ENCODE measurements at places on chromosomes 5 and 9.

DNA sequence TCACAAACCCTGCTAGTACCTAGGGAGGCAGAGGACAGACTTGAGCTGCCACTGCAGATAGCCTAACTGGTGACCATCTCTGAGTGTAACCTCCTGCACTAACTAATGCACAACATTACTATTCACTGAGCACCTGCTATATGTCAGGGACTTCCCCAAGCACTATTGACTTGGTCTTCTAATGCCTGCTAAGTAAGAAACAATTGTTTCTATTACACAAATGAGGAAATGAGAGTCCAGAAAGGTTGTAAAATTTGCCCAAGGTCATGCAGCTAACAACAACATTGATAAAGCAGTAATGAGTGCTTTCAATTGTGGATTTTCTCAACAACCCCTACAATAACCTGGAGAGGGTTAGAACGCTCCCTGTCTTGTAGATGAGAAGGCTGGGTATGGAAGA lies 183.7 kb downstream of the ZNF462 start:
- DNase-seq = no peak

DNA sequence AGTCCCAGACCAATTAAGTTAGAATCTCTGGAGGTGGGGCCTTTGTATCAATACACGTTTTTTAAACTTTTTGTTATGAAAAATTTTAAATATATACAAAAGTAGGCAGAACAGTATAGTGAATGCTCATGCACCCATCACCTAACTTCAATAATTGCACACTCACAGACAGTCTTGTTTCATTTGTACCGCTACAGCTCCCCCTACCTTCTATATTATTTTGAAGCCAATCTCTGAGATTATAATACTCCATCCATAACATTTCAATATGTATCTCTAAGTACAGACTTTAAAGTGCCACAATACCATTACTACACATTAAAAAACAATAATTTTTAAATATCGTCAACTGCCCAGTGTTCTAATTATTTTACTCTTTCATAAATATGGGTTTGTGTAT lies 32.9 kb downstream of the ISL1 start:
- DNase-seq = no peak

- no peak for DNase-seq
Observed at GRCh38 chr9:36791222-36791950, 218.7 kb downstream of the MELK start.

- DNase-seq = no peak
Observed at GRCh38 chr5:169218861-169219260, 82.1 kb downstream of the SLIT3 start.

DNA sequence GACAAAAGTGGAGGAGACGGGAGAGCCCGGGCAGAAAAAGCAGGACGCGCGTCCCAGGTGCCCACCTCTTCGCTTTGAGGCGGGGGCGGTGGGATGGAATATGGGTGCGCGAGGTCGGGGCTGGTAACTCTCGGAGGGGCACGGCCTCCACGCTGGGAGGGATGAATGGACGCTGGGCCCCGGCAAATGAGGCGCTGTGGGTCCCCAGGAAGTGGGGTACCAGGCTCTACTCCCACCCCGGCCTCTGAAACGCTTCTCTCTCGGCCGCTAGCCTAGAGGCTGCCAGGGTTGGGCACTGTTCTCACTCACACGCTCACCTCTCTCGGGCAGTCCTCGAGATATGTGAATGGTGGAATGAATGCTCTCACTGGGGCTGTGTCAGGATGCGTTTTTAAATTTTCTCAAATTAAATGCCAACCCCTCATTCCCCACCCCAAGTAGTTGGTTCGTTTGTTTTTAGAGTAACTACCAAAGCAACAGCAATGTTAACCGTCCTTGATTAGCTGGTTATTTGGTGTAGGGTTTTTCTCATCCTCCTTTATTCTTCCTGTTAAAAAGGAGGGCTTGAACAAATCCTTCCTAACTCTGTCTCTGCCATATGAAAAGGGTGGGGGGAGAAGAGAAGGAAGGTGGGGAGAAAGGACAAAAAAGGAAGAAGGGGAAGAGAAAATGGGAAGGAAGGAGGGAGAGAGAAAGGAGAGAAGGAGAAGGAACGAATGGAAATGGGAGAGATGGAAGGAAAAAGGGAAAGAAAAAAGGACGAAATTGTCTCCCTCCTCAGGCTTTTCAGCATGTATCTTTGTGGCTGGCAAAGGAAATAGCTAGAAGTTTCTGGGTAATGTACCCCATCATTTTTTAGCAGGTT lies 1.3 kb upstream of the EBF1 start:
- DNase-seq = no peak

GRCh38 chr9:110602281-110602680 lies 22.7 kb upstream of the SVEP1 start:
- no peak for DNase-seq

GRCh38 chr5:31434898-31435297 lies 97.0 kb downstream of the DROSHA start:
- no peak for DNase-seq

DNA sequence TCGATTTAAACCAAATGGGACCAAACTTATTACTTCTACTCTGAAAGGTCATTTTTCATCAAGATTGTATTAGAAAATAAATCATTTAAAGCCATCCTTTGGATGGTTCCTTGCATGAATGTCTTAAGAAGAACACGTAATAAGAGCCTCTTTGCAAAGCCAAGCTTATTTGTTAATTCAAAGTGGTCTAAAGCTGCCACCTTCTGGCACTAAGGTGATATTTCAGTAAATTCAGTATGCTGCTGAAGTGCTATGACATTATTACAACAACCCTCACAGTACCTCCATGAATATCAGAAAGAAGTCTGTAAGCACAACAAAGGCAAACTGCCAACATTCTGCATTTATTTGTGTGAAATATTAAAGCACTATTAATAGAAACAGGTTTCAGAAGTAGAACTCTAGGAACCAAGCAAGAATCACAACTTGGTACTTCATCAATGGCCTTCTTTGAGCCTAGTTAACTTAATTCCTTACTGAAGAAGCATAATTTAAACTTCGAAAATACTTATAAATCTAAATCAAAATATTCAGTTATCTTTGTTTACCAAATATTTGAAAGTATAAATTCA lies 53.1 kb upstream of the TYRP1 start:
- DNase-seq = no peak

- peak; percentile 94 for DNase-seq
Observed at GRCh38 chr9:113275157-113276131, at the start of the genes CDC26 and PRPF4. CDC26 (minus strand) TSS chr9:113275572; CDS start chr9:113272507, 3,065 bp downstream. PRPF4 (plus strand) TSS chr9:113275658; CDS start chr9:113275744, 86 bp downstream.

GRCh38 chr5:95959888-95960666 lies 1.6 kb downstream of the ELL2 start:
- no peak for DNase-seq

DNA sequence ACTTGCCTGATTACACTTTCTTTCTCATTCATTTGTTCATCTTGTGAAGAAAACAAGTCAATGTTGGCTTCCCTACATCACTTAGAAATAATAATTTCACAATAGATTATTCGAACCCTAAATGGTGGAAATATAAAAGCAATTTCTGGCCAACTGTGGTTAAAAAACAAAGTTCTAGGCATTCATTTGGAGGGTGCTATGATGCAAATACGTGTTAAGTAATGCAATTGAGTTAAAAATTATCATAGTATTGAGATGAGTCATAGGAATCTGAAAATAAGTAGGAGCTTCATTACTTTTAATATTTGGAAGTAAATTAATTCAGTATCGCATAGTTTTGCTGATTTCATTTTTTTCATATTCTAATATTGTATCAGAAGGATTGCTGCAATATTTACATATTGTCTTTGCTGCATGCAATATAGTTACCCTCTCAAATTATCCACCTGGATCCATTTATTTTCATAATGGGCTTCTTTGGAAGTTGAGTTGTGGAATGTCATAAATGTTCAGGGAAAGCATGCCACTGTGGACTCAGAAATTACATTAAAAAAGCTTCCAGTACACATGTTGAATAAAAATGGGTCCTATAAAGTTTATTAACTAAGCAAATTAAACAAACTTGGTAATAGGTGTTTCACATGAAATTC lies 647.7 kb upstream of the WWC1 start:
- DNase-seq = no peak

DNA sequence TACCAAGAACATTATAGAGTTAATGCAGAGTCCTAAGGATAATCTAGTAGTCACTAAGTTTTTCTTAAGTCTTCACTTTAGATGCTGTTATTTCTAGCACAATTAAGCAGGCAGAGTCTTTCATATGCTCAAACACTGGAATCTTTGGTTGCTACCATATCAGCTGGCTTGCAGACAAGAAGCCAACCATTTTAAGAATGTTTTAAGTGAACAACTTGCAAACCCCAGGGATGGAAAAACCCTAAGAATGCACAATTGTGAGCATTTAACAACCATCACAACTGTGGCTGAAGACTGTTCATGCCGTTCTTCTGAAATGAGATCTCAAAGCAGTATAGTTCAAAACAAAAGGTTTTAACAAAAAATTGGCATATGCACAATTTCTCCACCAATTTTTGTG lies 55.1 kb downstream of the CSNK1A1 start:
- no peak for DNase-seq

- DNase-seq = no peak
Observed at GRCh38 chr5:867300-867870, 16.6 kb upstream of the ZDHHC11 start.

DNA sequence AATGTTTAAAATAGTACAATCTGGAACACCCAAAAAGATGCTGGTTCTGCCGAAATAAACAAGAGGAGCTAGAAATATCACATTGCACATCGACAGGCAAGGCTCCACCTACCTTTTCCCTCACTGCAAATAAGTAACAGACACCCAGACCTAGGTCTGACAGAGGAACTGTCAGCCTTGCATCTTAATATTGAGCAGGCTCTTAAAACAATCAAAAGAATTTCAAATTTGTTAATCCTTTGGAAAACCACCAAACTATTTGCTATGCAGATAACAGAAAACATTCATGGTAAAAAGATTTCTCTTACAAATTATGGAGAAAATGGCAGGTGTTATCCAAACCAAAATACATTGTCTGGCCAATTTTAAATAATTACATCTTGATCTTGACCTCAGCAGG lies 71.3 kb downstream of the FRMD3 start:
- DNase-seq = no peak

- peak; percentile 53 for DNase-seq
Observed at GRCh38 chr5:135977375-135977928, 22.7 kb upstream of the LECT2 start.

DNA sequence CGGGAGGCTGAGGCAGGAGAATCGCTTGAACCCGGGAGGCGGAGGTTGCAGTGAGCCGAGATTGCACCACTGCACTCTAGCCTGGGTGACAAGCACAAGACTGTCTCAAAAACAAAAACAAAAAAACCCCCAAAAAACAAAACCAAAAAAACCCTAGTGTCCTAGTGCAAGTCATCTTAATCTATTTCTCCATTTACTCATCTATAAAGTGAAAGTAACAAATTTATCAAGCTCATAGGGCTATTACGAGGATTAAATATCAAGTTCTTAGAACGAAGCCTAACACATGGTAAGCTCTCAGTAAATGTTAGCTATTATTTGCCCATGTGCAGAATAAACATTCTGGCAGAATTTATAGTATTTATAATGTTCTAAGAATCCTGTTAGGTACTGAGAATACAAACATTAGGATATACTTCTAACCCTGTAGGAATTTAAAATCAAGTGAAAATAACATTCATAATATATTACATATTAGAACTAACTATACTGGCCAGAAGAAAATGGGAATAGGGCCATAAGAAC lies 45.0 kb downstream of the GOLPH3 start:
- DNase-seq = no peak

GRCh38 chr9:78567693-78568092 lies 270.8 kb downstream of the PSAT1 start:
- no peak for DNase-seq

- DNase-seq = no peak
Observed at GRCh38 chr9:126980231-126980630, 65.6 kb downstream of the RALGPS1 start.

All from CD4-positive, alpha-beta T cell treated with Interleukin-4 for 4 hours (primary cell).